Activated CD4-positive, alpha-beta T cell treated with anti-CD3 and anti-CD28 coated beads, Interleukin-2, amount 50 U/mL, for 48 hours (primary cell): ENCODE measurements at places on chromosomes 12 and 14.

DNA sequence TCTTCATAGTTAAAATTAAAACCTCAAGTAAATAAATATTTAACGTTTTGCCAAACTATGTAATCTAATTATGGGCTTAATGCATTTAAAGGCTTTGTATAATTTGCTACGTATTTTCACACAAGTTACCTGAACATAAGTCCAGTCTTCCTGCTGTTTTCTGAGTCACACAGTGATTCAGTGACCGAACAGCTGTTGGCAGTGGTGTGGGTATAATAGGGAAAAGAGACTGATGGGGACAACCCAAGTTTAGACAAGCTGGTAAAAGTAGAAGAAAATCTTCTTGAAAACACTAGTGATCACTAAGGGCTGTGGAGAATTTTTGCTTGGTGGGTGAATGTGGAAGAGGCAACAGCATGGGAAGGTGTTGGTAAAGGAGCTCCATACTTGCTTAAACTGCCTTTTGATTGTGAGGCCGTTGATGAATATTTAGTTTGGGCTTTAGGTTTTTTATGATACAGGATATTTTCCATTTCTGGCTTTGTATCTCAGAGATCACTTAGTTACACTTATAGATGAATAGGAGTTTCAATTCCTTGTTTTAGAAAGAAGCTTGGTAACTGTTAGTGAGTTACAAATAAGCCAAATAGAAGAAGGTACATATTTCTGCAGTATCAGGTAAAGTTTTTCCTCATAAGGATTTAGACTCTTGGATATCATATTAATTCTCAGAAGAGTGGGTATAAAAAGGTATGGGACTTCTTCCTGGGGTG, 23.9 kb downstream of the LRRK2 start:
- DNase-seq, result no peak

- peak; percentile 74 for DNase-seq
These were observed at the start of gene C1R for GRCh38 chr12:7092229-7092985. TSS of gene C1R (minus strand) at chr12:7092445. CDS start at chr12:7092388, 57 bp downstream.

- no peak for DNase-seq
These were observed 65.1 kb upstream of the ETV6 start for GRCh38 chr12:11584221-11584855.

GRCh38 chr14:34872822-34873588, 2.2 kb downstream of the BAZ1A start:
- DNase-seq, result no peak

- DNase-seq, result no peak
These were observed 53.8 kb upstream of the USP44 start for GRCh38 chr12:95605087-95605486.

- DNase-seq, result no peak
These were observed 1.6 kb downstream of the FGF6 start for GRCh38 chr12:4444031-4444430.

- no peak for DNase-seq
These were observed 189.1 kb upstream of the PELI2 start for GRCh38 chr14:55929136-55929535.

GRCh38 chr12:85927166-85927565, 53.1 kb downstream of the NTS start:
- DNase-seq, result no peak

GRCh38 chr14:70567791-70568190, 32.7 kb downstream of the MED6 start:
- DNase-seq, result peak; percentile 16

DNA sequence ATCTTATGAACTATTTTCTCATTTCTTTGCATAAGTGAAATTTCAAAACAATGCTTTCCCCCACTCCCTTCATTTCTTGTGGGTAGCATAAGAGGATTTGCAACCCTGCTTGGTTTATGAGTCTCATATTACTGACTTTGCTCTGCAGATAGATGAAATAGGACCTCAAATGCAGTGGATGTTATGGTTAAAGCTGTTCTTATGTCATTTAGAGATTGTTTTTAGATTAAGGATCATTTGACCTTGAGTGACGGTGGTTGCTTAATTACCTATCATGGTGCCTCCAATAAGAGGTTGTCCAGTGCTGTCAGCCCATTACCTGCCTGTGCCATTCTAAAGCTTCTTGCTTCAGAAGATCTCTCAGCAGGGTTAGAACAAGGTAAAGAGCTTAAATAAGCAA, 351.4 kb upstream of the ATP2B1 start:
- no peak for DNase-seq

- no peak for DNase-seq
These were observed 27.3 kb upstream of the TBC1D30 start for GRCh38 chr12:64797156-64797555.

DNA sequence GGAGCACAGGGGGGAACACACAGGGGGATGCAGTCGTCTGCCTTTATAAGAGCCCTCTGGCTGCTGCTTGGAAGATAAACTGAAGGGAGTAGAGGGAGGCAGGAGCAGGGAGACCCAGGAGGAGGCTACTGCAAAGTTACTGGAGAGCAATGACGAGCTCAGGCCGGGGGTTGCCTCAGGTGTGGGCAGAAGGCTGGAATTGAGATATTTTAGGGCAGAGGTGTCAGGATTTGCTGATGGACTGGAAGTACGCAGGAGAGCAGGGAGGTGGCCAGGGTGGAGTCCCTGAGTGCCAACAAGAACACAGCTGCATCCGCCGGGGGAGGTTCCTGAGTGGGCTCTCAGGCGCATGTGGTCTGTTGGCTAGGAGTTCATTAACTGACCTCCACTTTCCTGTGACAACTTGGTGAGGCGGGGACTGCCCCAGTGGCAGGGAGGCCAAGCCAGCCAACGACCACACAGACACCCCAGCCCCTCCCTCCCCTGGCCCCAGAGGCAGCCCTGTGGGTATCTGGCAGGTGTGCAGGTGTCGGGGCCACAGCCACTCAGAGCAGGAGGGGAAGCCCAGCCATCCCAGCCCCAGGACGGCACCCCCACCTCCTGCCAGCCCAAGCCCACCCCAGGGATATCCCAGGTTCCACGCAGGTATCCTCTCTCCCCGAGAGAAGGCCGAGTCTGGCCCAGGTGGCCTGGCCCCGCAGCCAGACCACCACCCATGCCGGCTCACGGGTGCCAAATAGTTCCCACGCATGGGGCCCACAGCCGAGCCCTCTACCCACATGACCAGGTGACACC, 85.4 kb downstream of the NCOR2 start:
- no peak for DNase-seq

DNA sequence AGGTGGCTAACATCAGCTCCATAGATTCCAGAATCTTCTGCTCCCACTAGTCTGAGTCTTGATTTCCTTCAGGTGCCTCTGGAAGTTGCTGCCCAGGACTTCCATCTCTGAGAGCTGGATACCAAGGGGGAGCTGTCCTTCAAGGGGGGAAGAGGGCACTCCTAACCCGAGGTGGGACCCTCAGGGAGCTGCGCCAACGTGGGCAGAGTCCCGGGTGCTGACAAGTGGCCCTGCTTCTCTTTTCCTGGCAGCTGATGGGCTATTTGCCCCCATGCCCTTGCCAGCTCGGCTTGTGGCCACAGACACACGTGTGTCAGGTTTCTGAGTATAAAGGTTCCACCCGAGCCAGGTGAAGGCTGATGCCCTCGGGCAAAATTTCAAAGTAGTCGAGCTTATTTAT, 272.5 kb downstream of the TTC8 start:
- no peak for DNase-seq

- DNase-seq, result no peak
These were observed 46.3 kb upstream of the PTGDR start for GRCh38 chr14:52220924-52221811.

DNA sequence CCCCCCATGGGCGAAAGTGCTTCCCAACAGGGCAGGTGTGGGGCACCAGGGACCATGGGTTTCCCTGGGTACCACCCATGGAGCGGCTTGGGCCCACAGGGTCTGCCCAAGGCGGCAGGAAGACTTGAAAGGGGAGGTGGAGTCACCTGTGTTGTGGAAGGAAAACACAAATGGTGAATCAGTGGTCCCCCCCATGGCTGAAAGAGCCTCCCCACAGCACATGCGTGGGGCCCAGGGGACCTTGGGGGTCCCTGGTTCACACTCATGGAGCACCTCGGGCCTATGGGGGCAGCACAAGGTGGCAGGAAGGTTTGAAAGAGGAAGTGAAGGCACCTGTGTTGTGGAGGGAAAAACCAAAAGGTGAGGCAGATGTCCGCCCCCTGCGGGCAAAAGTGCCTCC, 581.9 kb downstream of the ALG10 start:
- no peak for DNase-seq
